ENCODE measurements at places on chromosomes 13 and 19.
A peak's percentile ranks its signal among the peaks of the same experiment; 100 is the strongest.

GRCh38 chr19:17841810-17842662, 5.7 kb downstream of the JAK3 start:
- DNase-seq = peak; percentile 68

GRCh38 chr13:43720780-43721397, 65.9 kb downstream of the ENOX1 start:
- no peak for DNase-seq

- peak; percentile 65 for DNase-seq
These were observed 713 bp downstream of the KRI1 start for GRCh38 chr19:10565028-10565566.

GRCh38 chr19:46696866-46697203, 20.1 kb downstream of the PRKD2 start:
- no peak for DNase-seq

- peak; percentile 82 for DNase-seq
These were observed 11.8 kb downstream of the LRRC4B start for GRCh38 chr19:50556282-50557008.

DNA sequence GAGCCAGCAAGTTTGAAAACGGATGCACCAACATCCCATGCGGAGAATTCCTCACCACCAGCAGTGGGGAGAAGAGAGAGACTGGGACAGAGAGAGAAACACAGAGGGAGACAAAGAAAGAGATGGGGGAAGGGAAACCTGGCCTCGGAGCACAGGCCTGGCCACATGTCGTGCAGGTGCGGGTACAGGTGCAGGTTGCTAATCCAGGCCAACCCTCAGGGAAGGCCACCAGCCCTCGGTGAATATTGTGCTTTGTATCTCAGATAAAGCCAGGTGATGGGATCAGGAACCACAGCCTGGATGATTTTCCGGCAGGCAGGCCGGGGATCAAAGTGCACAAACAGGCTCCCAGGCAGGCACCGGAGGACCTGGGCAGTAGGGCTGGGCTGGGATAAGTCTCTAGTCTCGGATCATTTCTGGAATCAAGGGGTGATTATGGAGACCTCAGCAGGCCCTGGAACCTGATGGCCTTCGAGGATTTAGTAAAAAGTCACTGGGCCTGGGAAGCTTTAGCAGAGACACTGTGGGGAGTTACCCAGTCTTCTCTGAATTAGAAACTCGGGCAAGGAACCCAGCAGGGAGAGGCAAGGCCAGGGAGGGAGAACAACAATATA, 3.7 kb downstream of the GAS6 start:
- DNase-seq = no peak

DNA sequence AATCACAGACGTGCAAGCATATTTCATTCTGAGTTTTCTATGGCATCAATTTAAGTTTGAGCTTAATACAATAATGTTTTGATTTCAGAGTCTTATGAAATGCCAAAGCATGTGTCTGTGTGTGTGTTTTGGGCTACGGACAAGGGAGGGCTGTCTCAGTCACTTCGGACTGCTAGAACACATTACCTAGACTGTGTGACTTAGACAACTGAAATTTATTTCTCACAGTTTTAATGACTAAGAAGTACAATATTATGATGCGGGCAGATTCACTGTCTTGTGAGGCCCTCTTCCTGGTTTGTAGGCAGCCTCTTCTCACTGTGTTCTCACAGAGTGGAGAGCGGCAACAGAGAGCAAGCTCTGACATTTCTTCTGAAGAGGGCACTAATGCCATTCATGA, 1202.0 kb downstream of the EFNB2 start:
- no peak for DNase-seq

DNA sequence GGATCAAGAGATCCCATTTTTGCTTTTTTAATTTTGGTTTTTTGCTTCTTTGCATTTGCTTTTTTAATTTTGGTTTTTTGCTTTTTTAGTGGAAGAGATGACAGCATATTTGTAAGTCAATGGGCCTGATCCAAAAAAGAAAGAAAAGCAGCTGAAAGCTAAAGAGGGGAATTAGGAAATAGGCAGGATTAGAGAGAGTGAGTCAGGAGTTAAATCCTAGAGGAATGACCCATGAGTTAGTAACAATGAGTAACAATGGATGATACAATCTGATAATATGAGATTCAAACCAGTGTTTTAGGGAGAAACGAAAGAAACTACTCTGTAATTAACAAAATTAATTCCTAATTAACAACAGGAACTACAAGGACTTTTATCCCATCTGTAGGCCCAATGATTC, 111.2 kb upstream of the SGCG start:
- DNase-seq = no peak

- DNase-seq = no peak
These were observed 31.4 kb downstream of the DHX34 start for GRCh38 chr19:47380559-47380958.

GRCh38 chr13:37413161-37413560, 185.4 kb downstream of the POSTN start:
- DNase-seq = no peak

Data from stimulated activated CD4-positive, alpha-beta T cell treated with anti-CD3 and anti-CD28 coated beads, Interleukin-4, amount 100 ng/mL, for 1 hour (primary cell).